ENCODE measurements at places on chromosomes 2 and 18.

DNA sequence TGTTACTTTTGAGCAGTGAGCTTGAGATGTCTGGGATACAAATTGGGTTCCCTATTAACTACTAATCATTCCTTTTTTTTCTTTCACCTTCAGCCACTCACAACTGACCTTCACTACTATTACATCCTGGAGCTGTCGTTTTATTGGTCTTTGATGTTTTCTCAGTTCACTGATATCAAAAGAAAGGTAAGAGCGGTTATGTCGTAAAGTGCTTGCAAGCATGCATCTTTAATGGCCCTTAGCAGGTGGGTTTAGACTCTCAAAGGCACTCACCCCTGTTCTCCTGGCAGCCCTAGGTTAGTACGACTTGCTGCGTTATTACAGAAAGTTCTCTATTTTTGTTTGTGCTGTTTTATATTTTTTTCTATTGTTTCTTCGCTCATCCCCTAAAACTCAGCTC lies 107.6 kb upstream of the NOSTRIN start:
- no peak for DNase-seq

GRCh38 chr2:102772659-102773058 lies 10.8 kb downstream of the TMEM182 start:
- DNase-seq, result no peak

GRCh38 chr18:57585421-57585820 lies 1.1 kb downstream of the FECH start:
- no peak for DNase-seq

GRCh38 chr2:8534386-8534728 lies 147.5 kb upstream of the ID2 start:
- no peak for DNase-seq

DNA sequence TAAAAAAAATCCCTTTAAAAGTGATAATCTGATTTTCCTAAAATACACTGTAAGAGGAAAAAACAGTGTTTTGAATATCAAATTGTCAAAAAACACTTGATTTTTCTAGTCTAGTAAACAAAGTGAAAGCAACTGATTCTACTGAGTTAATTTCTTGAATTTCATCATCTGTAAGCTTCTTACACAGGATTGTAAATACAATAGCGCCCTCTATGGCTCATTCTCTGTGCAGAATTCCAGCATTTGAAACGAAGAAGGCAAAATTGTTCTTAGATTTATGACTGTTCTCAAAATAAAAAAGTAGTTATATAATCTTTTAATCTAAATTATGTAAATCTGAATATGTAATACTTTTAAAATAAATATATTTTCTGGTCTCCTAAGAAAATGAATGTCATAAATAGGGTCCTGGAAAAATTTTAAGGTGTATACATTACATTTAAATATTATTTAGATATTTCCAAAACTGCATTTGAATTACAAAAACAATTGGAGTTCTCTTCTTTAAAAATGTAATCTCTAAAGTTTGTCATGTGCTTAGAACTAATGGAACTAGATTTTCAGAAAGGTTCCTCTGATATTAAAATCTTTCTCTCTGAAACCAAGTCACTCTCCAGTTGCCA lies 176.9 kb upstream of the MC4R start:
- no peak for DNase-seq

DNA sequence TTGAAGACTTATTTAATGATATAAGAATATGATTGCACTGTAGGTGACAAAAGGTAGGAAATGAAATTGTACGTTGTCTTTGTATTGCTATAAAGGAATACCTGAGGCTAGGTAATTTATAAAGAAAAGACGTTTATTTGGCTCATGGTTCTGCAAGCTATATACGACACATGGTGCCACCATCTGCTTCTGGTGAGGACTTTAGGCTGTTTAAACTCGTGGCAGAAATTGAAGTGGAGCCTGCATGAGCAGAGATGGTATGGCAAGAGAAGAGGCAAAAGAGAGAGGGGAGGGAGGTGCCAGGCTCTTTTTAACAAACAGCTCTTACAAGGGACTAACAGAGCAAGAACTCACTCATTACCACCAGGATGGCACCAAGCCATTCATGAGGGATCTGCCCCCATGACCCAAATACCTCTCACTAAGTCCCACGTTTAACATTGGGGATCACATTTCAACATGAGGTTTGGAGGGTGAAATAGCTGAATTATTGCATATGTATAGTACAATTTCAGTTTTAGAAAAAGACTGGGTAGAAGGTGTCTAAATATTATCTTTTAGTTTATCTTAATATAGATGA lies 86.8 kb downstream of the GULP1 start:
- DNase-seq, result no peak

- no peak for DNase-seq
These were observed 191.2 kb upstream of the LRRTM4 start for GRCh38 chr2:77713412-77713811.

DNA sequence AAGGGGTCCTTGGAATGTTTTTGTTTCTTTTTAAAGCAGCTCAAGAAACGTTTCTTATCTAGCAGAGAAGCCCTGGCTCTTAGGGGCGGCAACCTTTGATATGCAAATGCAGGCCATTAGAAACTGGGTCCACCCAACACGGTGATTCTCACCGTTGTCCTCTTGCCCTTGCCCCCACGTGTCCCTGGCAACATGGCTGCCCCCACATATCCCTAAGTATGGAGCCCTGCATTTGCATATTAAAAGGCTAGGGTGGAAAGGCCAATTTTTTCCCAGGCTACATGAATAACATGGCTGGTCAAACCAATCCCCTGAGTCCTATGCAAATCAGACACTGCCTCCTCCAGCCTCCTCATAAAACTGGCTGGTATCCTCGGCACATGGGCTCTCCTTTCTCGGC lies 230.1 kb upstream of the SPOPL start:
- no peak for DNase-seq

- DNase-seq, result no peak
These were observed 229.5 kb downstream of the DCC start for GRCh38 chr18:52569492-52569891.

DNA sequence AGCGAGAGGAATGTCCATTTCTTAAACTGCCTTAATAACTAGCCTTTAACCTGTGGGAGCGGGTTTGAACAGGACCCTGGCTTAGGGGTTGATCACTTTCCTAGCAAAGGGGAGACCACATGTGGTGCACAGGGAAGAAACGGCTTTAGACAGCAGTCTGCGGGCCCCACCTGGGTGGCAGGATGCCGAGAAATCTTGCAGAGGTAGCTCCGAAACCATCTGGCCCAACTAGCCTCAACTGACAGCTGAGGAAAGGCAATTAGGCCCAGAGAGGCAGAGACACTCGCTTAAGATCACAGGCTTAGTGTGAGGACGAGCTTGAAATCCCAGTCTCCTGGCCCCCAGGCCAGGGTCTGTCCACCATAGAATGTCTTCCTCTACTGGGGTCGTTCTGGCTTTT lies 89.8 kb downstream of the MRO start:
- DNase-seq, result no peak

- DNase-seq, result no peak
These were observed 751 bp downstream of the IL18R1 start for GRCh38 chr2:102356381-102356712.

DNA sequence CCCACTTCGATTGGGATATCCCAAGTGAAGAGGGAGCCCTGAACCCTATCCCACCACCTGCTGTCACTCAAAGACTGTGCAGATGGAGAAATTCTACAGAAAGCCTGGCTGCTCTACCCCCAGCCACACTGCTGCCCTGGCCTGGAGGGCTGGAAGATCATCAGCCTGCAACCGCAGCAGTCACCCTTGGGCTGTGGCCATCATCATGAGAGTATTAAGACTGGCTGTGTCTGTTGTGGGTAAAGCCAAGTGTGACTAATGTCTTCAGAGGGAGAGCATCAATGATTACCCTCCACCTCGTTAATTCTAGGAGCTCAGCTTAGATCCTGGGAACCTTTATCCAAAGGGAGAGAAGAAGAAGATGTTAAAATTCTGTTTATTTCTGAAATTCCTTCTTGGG lies 221.5 kb downstream of the TFCP2L1 start:
- DNase-seq, result no peak

- no peak for DNase-seq
These were observed 56.3 kb upstream of the ACVR1C start for GRCh38 chr2:157684940-157685466.

DNA sequence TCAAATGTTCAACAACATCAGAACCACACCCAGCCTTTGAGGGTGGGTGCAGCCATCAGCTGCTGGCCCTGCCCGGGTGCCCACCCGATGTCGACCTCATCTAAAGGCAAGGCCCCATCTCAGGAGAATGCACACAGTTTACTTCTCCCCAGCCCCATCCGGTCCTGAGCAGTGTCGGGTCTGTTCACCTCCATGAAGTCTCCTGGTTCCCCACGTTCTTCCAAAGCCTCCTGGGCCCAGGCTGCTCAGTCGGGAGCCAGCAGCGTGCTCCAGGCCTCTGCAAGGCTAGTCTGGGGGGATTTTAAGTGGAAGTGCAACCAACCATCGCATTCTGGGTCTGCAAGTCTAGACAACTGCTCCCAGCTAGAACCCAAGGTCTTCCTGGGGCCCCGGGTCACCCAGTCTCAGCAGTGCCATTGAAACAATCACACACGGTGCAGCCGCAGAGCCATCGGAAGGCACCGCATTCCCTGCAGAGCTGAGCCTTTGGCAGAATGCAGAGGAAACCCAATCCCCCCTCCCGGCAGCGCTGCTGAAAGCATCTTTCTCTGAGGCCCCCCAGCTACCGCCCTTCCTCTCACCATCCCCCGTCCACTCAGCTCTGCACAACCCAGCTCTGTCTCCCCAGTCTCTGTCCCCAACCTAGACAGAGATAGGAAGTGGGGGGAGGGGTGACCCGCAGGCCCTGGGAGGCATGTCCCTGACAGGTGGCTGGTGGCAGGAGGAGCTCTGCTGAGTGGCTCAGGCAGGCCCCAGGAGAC lies 8.5 kb downstream of the ESPNL start:
- peak; percentile 19 for DNase-seq

DNA sequence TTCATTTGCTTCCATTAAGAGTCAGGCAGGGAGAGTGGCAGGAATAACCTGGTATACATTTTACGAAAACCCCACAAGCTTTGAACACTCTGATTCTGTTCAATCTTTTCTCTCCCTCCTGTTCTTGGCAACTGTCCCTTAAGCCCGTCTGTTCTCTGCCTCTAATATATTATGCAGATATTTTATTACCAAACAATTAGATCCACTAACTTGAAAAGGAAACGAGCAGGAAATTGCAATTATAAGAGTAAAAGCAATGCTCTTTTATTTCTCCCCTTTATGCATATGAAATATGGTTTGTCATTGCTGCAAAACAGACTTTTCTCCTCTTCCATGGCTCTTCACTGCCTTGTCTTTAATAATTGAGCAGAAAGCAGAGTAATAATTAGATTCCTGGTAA lies 149.1 kb upstream of the CELF4 start:
- no peak for DNase-seq

- DNase-seq, result no peak
These were observed 961.3 kb downstream of the SOCS6 start for GRCh38 chr18:71250191-71250590.

DNA sequence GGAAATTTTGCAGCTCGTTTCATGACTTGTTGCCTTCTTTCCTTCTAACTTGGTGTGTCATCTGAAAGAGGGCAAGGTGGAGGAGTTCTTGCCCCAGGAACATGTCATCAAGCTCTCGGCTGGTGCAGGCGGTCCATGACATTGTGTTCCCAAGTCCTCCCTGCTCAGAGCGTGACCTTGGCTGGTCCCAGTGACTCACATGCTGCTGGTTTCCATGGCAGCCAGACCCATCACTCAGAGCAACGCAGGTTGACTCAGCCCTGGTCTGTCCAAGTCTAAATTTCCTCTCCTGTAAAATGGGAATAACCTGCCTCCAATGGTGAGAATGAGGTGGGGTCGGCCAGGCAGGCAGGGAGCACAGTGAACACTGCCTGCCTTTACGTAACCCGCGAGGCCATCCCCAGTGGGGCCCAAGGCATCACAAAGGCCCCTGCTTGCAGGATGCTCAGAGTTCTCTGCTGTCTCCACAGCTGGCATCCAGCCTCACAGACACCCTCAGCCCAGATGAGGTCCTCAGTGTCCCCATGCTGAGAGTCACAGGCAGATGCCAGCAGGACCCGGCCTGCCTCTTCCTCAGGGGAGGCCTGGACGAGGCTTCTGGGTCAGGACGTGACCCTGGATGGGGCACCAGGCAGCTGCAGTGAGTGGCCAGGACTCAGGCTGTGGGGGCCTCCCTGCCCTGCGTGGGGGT lies 143.7 kb downstream of the TPO start:
- DNase-seq, result no peak

- DNase-seq, result no peak
These were observed 144.2 kb downstream of the TPO start for GRCh38 chr2:1557467-1557820.

GRCh38 chr2:31446848-31447247 lies 32.3 kb upstream of the XDH start:
- DNase-seq, result no peak

- DNase-seq, result peak; percentile 9
These were observed 504 bp downstream of the ASAP2 start for GRCh38 chr2:9206991-9207640.

DNA sequence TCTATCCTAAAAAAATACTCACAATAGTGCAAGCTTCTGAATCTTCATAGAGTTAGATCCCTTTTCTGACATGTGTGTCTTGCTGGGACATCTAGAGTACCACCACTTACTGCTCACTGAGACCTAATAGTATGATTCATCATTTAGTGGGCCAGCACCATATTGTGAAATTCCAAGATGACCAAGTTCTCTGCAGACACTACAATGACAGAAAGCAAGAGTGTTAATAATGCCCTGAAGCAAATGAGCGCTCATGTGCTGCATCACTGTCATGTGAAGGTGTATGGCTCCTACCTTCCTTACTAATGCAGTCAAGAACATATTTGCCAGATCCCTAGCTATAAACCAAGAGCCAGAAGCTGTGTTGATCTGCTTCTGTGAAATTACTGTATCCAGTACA lies 606.2 kb upstream of the NXPH2 start:
- no peak for DNase-seq

GRCh38 chr2:11679486-11680181 lies 9.6 kb upstream of the NTSR2 start:
- no peak for DNase-seq

DNA sequence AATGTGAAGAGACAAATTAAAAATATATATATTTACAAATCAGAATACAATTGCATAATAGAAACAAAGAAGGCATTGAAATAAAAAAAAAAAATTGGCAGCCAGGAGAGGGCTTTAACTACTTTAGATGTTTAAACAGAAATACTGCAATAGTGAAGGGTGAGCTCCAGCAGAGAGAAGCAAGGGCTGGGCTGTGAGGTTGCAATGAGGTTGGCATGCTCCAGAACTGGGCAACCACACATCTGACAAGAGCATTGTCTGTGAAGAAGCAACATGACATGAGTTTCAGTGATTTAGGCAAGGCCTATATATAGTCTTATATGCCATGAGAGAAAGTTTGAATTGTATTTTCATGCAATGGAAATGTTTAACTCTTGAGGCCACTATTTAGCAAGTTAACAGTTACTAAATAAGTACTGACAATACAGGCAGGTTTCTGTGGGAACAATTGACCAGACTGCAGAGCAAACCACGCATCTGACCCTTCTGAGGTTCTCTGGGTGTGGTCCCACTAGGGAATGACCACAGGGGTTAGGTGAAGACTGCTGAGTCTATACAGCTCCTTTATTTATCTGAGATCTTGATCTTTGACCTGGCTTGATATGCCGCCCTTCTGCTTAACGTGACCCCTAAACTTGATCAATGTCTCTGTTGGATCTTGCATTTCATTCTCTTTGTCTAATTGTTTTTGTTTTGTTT lies 354.2 kb upstream of the PIK3C3 start:
- no peak for DNase-seq
